Esophagus squamous epithelium (tissue), 5 donors: ENCODE measurements at places on chromosomes 3 and 15.

GRCh38 chr15:63083044-63083443, 38.6 kb upstream of the LACTB start:
- DNase-seq = no peak

DNA sequence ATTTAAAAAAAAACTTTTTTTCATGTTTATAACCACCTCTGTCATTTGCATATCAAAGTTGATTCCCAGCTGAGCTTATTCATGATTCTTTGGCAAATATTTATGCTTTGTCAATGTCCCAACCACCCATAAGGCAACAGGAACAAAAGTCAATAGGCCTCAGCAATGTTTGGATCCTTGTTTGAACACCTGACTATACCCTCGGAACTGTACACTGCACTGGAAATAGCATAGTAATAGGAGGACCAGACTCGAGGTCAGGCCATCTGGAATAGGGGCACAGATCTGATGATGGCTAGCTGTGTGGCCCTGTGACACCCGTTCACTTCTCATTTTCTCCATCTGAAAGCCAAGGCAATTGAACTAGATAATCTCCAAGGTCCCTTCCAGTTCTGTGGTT, 301.7 kb upstream of the ATP11B start:
- DNase-seq = no peak

DNA sequence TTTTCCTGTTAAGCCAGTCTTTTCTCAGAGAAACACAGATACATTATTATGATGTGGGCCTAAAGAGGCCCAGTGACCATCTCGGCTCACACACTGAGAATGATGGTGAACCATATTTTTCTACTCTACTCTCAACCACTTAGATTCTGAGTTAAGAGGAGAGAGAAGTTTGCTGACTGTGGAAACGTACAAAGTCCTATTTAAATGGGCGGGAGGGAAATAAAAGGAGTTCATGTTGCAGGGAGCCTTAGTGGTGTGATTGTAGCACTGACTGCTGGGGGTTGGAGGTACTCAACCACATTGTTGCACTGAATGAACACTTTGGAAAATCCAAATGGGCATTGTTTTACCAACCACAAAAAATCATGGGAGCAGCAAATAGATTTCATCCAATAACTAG, 51.0 kb downstream of the ATP8B4 start:
- no peak for DNase-seq

DNA sequence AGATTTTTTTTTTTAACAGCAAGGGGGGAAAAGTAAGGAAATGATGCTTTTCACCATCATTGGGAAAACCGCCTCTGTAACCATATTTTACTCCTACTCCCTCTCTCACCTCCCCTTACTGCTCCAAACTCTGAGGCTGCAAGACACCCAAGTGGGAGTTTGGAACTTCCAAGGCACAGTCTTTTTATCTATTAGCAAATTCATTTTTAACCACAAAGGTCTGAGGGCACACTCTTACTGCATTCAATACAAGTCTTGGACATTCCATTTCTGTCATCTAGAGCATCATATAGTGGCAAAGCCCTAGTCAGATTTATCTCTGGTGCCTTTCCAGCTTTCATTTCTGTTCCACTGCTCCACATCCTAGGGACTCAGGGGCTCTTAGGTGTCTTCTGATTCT, 13.2 kb downstream of the FAM162A start:
- DNase-seq = no peak

DNA sequence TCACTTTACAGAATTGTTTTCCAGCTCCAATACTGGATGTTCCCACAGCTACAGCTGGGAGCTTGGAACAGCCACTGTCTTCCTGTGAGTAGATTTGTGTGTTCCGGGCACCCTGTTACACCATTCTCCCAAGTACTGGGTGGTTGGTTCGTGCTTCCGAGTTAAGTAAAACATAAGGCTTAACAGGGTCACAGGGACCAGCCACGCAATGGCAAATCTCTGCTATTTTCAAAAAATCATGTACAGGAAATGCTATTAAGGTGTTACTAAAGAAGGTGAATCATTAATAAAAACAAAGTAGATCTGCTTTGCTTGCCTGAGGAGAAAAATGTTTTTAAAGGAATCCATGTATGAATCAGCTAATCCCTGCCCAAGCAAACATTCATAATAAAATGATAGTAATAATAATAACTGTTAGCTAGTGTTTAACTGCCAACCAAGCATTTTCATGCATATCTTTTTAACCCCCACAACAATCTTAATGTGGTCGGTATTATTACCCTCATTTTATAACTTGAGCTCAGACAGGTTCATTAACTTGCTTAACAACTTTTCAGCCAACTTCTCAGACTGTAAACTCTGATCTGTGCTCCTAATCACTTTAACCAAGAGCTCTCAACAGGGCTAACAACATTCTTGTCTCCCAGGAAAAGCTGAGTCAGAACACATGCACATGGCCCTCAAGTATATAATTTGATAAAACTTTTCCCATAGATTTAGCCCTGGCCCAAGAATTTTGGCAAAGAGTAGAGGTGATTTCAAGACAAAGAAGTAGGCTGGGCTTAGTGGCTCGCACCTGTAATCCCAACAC, 2.7 kb upstream of the C2CD4A start:
- no peak for DNase-seq

- no peak for DNase-seq
Observed at GRCh38 chr15:87387766-87388165, 868.8 kb downstream of the NTRK3 start.

GRCh38 chr15:40343512-40343911, 2.8 kb upstream of the CCDC9B start:
- no peak for DNase-seq

GRCh38 chr3:69490971-69491370, 105.1 kb upstream of the FRMD4B start:
- no peak for DNase-seq

DNA sequence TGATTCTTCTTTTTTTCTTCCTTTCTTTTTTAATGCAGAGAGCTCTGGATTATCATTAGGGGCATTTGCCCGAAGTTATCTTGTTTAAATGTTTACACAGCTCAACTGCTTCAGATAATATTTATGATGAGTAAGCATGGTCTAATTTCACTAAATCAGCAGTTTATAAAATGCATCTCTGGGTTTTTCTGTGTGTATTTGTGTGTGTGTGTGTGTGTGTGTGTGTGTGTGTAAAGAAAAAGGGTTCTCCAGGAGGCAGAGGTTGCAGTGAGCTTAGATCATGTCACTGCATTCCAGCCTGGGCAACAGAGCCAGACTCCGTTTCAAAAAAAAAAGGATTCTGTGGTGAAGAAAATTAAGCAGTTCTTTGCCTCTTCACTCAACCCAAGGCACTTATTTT, 25.9 kb upstream of the TNFSF10 start:
- DNase-seq = no peak

GRCh38 chr15:70477750-70478250, 285.6 kb downstream of the UACA start:
- DNase-seq = no peak

DNA sequence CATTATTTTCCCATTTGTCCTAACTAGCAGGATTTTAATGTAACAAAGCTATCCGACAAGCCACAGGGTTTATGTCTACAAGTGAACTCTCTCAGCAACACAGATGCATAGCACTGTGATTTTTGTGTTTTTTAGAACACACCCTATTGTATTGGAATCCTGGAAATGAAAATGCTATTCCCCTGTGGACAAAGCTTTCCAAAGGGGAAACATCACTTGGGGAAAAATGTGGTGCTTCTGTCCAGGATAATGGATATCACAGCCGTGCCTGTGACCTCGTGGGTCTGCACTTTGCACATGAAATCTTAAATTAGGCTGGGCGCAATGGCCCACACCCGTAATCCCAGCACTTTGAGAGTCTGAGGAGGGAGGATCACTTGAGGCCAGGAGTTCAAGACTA, 60.6 kb downstream of the EFCAB12 start:
- DNase-seq = no peak

GRCh38 chr15:101427606-101428487, 61.7 kb downstream of the PCSK6 start:
- no peak for DNase-seq

- no peak for DNase-seq
Observed at GRCh38 chr3:31622636-31623288, 90.0 kb downstream of the STT3B start.

GRCh38 chr15:95687061-95687460, 643.4 kb upstream of the NR2F2 start:
- no peak for DNase-seq

DNA sequence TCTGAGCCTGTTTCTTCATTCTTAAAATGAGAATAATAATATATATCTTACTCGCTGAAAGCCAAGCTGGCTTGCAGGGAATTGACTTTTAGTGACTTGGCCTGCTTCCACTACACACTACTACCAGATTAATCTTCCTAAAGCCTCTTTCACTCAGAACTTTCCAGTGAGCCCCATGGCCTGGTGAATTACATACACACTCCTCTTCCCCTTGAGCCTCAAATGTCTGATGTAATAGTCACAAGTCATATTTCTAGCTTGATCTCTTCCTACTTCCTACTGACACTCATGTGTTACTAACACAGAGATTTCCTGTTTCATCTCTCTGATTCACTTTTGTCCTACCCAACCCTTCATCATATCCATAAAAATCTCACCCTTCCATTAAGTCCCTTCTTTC, 82.7 kb upstream of the SOX2 start:
- no peak for DNase-seq

DNA sequence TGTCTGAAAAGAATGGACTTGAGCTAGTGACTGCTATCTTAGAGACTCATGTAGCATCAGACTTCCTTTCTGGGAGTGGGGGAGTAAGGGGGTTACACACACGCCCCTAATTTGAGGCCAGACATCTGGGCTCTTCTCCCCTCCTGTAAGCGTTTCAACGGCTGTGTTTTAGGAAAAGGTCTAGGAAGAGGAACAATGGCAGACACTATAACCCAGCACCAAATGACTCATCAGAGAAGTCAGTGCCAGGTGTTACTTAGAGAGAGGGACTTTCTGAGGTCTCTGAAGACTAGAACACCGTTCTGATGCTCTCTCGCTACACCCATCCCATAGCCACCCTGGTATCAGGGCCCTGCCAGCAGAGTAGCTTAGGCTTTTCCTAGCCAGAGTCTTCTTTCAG, 65.5 kb downstream of the SSUH2 start:
- no peak for DNase-seq

DNA sequence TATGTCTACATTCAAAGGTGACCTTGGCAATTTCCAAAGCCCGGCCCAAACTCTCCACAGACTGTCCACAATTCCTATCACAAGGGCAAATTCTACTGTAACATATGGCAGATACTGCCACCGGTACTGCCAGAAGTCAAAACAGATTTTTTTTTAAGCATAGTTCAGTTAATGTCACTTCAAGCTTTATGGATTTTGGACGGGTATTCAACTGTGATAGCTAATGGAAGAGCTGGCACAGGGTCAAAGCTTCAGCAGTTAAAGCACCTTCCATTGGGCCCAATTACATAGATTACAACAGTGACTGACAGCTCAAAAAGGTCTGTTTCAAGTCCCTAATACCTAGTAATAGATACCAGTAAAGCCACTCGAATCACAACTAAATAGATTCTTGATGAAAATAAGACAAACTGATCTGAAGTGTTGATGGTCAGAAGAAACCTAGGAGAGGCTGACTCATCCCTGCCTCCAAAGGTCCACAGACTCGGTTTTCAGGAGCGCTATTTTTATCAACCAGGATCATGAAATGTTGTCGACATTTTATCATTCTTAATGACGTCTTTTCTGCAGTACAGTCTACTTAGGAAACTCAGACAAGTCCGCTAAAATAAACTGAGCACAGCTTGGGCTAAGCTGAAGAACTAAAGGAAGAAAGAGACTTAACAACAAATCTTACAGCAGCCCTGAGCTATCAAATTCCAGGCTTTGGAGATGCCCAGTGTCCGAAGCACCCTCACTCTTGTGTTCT, 38.7 kb downstream of the ANXA2 start:
- DNase-seq = no peak

GRCh38 chr3:45008117-45008516, 18.0 kb upstream of the CLEC3B start:
- DNase-seq = no peak

DNA sequence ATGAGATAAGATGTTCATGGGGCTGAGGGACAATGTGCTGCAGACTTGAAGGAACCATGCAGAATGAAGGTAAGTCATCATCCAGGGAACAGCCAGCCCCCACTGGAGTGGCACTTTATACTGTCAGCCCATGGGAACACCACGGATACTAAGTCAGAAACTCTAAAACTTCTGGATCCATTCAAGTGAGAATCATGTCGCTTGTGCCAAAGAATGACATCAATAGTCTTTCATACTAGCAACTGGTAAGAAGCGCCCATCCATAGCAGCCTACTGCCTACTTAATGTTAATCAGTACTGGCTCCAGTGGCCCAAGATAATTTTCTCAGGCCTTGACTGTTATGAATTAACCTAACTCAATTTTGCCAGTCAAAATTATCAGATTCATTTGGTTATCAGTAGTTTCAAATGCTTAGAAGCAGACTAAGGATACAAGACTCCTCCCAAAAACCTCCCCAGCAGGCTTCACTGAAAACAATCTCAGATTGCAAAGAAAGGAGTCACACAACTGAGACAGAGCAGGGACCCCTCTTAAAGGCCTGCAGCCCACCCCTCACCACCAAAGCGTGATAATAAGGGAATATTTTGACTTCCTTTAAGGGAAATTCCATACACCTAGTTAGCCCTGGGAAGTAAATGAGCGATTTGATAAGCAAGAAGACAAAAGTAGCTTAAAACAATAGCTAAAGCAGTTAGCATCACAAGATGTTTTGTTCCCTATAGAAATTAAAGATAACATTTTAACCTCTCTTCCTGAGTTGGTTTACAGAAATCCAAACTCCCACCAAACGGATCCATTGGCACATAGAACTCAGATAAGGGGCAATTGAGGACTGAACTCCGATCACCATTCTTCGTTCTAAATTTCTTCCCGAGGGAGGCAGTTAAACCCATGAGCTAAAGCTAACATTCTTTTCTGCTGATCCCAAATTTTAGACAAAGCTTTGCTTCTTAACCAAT, 98.8 kb downstream of the TGFBR2 start:
- DNase-seq = no peak

DNA sequence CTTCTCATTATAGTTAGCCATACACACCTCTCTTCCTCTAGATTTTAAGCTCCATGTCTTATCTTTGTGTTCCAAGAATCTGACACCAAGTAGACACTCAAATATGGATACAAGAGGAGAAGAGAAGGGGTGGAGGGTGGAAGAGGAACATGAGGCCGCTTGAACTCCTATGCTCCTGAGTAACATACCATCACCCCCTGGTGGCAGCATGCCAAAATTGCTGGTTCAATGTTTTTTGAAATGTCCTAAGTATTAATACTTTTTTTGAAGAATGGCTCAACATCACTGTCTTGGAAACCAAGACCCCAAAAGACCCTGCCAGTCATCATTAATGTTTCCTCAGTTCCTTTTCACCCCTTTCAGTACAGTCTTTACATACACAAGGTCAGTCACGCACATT, 71.8 kb upstream of the HACD2 start:
- no peak for DNase-seq

GRCh38 chr15:87981969-87982368, 274.6 kb downstream of the NTRK3 start:
- DNase-seq = no peak

DNA sequence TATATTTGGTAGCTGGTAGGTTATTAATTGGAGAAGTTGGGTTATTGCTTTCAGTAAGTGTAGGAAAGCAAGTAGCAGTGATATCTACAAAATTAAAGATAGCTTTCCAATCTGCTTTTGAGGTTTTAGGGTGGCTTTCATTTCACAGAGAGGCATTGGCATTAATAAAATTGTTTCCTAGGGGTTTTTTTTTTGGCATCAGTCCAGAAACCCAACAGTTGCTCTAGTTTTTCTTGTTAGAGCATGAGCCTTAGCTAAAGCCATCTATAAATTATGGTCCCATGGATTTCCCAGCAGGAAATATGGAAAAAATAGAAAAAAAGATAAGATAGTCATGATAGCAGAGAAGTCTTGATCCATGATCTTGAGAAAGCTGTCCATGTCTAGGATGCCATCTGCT, 3.0 kb upstream of the B4GALT4 start:
- DNase-seq = no peak
